NCI-H446 treated with DMSO at 0.1 percent for 48 hours (cell line): ENCODE measurements at places on chromosomes 7 and 10.

DNA sequence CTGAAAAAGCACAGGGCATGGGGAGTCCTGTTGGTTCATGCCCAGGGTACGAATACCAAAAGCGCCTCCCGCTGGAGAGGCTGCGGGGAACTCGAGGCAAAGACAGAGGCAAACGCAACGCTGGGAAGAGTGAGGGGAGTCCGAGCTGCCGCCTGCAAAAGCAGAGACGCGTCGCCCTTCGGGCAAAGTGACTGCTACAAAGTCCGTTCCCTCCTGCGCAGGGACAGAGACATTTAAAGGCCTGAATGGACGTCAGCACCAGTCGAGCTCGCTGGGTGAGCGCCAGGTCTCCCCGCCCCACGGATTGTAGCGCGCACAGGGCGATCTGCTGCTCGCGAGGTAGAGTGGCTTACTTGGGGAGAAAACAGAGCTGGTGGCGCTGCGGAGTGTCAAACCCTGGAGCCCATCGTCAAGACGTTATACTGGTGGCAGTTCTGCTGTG lies 732.8 kb downstream of the ZWINT start:
- DNase-seq = no peak

GRCh38 chr10:17062009-17062408 lies 67.6 kb downstream of the CUBN start:
- no peak for DNase-seq

GRCh38 chr7:44667190-44667589 lies 60.8 kb downstream of the OGDH start:
- DNase-seq = no peak

- no peak for DNase-seq
Observed at GRCh38 chr10:49179699-49180443, 8.3 kb downstream of the TMEM273 start.

GRCh38 chr7:17516771-17517170 lies 218.3 kb downstream of the AHR start:
- no peak for DNase-seq

GRCh38 chr10:115953281-115953680 lies 319.7 kb downstream of the GFRA1 start:
- DNase-seq = no peak

DNA sequence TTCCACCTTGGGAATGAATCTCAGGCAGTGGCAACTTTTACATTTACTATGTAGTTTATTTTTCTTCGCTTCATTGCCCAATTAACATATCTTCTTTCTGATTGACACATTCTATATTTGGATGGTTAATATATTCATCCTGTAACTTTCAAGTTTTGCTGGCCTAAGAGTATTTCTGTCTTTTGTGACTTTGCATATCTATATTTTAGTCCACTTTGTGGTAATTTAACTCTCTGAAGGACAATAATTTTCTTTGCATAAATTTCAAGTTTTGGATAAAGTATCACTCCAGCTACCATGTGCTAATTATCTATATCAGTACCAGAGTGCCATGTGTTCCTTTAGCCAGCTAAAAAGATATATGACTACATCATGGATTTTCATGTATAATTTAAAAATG lies 151.5 kb upstream of the KAT6B start:
- no peak for DNase-seq

GRCh38 chr7:138245682-138246081 lies 169.4 kb downstream of the AKR1D1 start:
- no peak for DNase-seq

GRCh38 chr7:1466524-1467271 lies 7.4 kb upstream of the MICALL2 start:
- no peak for DNase-seq

- no peak for DNase-seq
Observed at GRCh38 chr10:598415-599170, 90.9 kb downstream of the DIP2C start.

GRCh38 chr7:128948312-128948973 lies 10.7 kb downstream of the IRF5 start:
- no peak for DNase-seq

DNA sequence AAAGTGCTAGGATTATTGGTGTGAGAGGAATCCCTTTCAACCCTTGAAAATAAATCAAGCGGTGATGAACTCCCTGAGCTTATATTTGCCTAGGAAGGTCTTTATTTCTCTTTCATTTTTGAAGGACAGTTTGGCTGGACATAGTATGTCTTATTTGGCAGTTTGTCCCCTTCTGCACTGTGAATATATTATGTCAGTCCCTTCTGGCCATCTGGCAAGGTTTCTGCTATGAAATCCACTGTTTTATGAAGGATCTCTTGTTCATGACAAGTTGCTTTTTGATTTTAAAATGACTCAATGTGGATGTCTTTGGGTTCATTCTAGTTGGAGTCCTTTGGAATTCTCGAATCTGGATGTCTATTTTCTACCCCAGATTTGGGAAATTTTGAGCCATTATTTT lies 21.7 kb upstream of the MCM10 start:
- no peak for DNase-seq

DNA sequence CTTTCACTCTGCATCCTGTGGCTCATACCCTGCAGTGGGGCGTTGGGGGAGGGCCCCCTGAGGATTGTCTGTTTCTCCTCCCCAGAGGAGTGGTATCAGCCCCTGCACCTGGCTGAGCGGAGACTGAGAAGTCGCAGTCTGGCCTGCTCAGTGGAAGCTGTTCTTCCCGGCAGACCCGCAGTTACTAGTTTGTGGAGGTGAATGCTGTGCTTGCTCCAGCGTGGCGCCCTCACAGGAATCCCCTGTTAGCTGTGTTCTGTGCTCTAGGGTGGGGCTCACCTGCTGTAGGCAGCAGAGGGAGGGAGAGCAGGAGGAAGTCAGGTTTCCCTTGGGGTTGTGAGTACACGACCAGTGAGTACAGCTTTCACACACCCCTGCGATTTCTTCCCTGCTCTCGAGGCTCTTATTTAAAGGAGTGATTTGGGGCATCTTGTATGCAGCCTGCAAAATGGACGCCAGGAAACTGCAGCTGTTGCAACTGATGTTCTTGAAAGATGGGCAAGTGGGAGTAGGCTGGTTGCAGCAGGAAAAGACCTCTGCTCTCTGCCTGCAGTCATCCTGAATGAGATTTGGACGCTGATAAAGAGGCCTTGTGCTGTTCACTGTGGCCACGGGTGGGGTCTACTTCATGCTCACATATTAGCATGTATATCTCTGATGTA lies 66.4 kb downstream of the HK1 start:
- no peak for DNase-seq
